ENCODE measurements at places on chromosomes 2 and 18.
A peak's percentile ranks its signal among the peaks of the same experiment; 100 is the strongest.

DNA sequence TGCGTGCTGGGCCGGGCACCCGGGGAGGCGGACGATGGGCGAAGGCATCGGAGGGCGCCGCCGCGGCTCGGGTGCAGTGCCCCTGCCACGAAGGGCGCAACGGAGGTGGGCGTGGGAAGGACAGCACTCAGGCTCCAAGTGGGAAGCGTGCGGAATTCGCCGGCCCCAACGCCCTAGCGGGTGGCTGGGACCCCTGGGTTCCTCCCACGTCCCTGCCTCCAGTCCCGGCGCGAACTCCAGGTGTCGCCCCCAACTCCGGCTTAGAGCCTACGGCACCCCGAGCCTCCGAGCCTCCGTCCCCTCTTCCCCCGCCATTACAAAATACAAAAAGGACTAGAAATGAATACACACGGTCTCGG, 1.3 kb downstream of the CYP27C1 start:
- DNase-seq = no peak

DNA sequence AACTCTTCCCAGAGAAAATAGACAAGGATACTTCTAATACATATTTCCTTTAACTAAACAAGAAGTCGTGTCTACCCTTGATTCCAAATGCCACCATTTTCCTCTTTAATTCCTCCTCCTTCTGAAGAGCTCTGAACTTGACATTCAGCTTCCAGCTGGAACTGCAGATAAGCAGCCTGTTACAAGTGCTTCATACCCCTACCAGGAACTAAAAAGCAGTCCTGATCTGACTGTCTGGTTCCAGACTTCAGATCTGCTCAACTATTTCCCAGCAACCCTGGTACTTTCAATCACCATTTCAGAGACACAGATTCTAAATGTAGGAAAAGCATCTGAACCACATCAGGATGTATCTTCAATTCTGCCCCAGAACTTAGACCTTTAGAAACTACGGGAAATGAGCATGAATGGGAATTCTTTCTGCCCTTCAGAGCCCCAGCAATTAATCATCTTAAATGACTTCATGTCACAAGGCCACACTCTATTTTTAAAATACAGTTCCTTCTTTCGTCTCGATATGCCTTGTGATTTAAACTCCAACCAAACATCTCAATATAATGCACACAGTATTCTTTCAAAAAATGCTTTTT, 159.5 kb downstream of the L3MBTL4 start:
- no peak for DNase-seq

DNA sequence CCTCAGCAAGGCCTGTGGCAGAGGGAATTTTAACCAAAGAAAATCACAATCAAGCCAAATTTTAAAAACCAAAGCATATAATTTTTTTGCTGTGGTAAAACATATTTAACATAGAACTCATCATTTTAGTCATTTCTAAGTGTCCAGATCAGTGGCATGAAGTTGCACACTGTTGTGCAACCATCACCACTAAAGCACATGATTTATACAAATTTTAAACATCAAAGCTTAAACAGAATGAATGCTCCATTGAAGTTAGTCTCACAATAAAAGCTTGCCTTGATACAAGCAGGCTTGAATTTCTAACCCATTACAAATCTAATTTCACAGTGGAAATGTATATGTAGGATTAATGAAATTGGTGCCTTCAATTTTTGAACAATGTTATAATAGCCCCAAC, 31.2 kb downstream of the FTCDNL1 start:
- no peak for DNase-seq

DNA sequence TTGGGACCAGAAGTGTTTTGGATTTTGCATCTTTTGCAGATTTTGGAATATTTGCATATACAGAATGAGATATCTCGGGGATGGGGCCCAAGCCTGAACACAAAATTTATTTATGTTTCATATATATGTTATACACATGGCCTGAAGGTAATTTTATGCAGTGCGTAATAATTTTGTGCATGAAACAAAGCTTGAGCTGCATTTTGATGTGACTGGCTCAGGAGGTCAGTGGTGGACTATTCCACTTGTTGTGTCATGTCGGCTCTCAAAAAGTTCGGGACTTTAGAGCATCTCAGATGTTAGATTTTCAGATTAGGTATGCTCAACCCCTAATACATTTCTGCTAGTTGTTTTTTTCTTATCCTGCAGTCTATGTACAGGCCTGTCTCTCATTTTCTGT, 145.4 kb downstream of the FAM210A start:
- no peak for DNase-seq

GRCh38 chr2:44774826-44775492, 166.5 kb upstream of the SIX3 start:
- DNase-seq = no peak

DNA sequence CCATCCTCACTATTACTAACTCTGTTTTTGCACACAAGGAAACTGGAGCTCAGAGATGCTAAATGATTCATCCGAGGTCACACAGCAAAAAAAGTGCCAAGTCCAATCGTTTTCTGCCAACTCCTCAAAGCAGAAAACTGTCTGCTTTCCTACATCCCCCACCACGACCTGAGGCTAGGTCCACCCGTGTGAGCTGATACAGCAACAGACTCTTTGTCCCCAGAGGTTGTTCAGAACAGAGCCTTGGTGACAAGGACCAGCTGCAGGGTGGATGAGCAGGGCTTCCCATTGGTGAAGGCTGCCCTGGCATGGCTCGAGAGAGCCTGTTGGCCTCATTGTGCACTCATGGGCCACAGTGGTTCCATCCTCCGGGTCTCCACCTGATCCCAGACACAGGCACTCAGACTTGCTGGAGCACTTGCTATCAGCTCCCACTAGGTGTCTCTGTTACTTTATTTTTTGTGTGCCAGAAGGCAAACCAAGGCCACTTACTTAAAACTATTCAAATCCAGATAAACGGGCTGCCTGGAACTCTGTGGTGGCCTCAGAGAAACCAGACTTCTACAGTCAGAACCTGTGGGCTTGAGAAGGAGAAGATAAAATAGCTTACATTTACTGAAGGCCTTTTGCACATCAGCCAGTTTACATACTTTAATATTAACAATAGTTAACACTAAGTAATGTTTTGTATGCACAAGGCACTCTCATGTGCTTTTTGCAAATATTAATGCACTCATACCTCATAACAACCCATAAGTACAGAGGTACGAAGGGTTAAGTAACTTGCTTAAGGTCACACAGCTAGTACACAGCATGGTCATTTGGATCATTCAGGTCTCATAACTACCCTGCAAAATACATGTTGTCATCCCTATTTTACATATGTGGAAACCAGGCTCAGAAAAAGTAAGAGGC, 62.9 kb upstream of the CTIF start:
- DNase-seq = peak; percentile 70

- DNase-seq = no peak
Measured at GRCh38 chr18:48605408-48605845, 66.6 kb downstream of the CTIF start.

DNA sequence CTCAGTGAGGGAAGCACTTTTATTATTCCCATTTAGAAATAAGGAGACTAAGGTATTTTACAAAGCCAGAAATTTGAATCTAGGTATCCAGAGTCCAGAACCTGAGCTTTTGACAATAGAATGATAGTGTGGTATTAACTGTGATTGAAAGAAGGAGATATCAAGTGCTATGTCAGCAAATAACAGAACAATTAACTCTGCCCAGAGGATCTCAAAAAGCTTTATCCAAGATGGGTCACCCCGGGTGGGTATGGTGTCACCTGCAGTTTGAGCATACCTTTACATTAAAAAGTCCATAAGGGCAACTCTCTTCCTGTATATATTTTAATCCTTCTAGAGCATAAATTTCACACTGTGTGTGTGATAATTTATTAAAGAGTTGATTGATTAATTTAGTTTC, 105.4 kb downstream of the LRP1B start:
- no peak for DNase-seq

DNA sequence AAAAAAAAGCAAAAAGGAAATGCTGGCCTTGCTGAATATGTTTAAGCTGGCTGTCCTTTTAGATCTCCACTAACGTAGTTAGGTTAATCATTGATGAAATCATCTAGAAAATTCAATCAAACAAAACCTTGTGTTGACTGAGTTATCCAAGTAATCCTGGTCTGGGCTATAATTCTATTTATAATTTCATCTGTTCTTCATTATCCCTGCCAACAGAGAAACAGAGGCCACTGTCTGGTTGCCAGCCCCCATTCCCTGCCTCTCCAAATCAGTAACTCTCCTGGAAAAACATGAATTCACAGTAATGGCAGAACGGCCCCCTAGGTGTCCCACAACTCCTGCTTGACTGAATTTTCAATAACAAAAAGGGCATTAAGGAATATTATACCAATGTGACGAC, 24.6 kb downstream of the DOCK10 start:
- DNase-seq = peak; percentile 26

GRCh38 chr2:238793306-238793705, 54.6 kb upstream of the TWIST2 start:
- DNase-seq = no peak

GRCh38 chr2:85760371-85760770, 6.6 kb downstream of the ATOH8 start:
- no peak for DNase-seq

- peak; percentile 80 for DNase-seq
Measured at GRCh38 chr2:101473911-101474701, 806 bp downstream of the RFX8 start.

DNA sequence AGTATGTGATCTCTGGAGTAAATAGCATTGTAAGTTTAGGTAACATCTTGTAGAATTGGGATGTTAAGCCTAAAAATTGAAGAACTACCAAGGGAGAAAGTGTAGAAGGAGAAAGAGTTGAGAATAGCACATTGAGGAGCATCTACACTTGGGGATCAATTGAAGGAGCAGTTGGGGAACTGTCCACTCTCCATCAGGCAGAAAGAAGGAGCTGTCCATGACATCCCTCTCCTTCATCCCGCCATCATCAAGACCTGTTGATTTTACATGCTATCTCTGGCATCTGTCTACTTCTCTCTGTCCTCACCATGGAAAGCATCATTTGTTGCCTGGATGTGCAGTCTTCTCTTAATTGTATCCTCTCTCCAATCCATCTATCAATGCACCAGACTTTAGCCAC, 87.8 kb downstream of the CCDC141 start:
- DNase-seq = no peak

DNA sequence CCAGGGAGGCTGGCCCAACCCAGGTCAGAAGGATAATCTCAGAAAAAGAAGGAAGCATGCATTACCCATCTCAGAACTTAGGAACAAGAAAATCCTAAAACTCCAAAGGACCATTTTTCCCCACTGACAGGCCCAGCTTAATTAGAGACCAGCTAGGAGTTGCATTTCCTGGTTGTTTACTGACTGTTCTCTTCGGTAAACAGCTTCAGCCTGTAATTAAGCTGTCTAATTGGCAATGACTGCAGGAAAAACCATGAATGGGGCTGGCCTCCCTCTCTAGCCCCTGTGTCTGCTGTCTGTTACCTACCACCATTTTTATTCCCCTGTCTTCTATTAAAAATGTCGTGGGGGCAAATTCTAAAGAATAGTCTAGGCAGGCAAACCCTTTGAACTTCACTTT, 146.5 kb downstream of the AGAP1 start:
- DNase-seq = no peak
